ENCODE measurements at places on chromosomes 3 and 15.

DNA sequence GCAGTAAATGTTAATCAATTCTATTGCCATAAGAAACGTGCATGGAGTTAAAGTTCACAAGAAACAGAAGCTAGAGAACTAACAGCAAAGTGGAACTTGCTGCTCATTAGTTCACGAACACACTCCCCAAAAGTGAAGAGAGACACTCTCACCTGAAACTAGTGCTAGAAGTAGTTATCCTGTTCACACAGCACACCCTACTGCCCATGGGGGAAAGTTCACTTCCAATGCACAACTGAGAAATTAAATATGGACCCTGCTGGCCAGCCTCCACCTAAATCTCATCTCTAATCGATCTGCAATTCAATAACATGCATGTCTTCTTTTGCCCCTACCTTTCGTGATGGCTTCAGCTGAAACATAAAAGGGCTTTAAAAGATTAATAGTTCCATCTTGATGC lies 39.4 kb upstream of the FRMD4B start:
- DNase-seq = no peak

GRCh38 chr3:23055733-23056376 lies 147.3 kb upstream of the UBE2E2 start:
- DNase-seq = no peak

DNA sequence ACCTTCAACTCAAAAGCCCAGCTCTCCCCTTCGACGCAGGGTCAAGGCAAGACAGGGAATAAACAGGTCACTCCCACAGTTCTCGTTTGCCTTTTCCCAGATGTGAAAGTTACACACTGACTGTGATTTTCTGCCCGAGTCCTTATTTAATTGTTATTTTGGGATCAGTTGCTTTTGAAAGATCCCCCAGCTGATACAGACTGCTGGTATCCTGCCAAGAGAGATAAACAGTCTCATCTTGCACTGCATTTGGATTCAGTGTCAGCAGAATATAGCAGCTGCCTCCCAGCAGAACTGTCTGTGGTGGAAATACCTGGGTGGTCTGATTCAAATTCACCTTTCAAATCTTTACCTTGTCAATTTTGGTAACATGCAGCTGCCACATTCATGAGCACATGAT lies 56.0 kb upstream of the FAM3D start:
- DNase-seq = no peak

- DNase-seq = no peak
These were observed 20.2 kb upstream of the CORO2B start for GRCh38 chr15:68558318-68559305.

- no peak for DNase-seq
These were observed 10.6 kb upstream of the CACNA1D start for GRCh38 chr3:53483821-53484220.

DNA sequence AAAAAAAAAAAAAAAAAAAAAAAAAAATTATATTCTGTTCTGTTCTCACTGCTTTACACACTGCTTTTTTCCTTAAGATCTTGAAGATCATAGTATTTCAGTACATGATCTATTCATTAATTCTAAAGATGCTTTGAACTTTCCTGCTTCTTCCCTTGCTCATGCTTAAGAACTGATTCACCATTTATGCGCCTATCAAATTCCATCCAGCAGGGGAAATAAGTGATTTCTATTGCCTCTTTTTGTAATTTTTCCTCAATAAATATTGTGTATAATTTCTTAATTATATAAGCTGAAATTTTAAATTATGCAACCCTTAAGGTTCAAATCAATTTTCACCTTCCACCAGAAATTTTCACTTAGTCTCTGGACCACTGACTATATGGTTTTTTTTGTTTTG lies 10.6 kb downstream of the DENND6A start:
- no peak for DNase-seq

DNA sequence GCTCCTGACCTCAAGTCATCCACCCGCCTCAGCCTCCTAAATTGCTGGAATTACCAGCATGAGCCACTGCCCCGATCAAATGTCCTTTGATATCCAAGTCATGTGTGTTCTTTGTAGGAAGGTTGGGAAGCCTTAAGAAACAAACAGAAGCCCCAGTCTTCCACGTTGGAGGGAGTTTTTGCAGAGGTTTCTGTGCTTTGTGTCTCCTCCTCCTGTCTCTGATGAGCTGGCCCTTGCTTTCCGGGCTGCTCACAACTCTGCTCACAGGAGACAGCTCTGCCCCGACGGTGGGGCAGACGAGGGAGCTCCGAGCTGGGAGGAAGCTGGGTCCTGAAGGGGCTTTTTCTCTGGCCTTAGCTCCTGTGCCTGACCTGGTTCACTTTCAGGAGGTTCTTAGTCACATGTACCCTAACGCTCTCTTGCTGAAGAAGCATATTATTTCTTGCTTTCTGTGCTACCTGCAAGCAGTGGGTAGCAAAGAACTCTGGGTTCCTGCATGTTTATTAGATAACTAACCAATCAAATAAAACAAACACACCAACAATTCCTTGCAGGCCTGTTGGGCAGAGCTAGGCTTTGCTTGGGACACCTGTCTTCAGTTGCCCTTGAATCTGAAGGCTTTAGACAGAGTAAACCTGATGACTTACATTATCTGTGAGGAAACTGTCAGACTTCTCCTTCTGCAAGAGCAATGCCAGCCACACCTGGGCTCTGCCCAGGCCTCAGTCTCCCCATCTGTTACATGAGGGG lies 52.6 kb upstream of the SMAD6 start:
- DNase-seq = no peak

DNA sequence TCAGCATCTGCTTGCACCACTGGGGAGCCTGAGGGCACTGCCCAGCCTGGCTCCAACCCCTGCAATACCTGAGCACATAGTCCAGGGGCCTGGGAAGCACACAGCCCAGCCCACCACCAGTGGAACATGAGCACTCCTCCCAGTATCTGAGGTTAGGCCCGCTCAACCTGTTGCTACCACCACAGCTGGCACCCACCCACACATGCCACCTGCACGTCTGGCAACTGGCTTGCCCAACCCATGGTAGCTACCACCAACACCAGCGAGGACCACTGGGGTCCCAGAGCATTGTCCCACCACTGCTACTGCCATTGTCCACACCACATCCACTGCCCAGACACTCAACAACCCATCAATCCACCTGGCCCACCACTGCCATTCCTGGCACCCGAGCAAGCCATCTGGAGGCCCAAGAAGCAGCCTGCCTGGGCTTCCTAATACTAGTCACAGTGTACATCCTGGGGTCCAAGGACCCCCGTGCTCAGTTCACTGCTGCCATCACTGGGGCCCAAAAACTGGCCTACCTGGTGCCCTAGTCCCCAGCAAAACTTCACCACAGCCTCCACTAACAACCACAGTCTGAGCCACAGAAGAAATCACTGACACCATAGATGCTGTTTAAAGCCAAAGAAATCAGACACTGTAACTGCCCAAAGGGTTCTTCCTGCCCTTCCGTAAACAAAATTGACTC lies 62.1 kb upstream of the TBC1D23 start:
- DNase-seq = no peak

DNA sequence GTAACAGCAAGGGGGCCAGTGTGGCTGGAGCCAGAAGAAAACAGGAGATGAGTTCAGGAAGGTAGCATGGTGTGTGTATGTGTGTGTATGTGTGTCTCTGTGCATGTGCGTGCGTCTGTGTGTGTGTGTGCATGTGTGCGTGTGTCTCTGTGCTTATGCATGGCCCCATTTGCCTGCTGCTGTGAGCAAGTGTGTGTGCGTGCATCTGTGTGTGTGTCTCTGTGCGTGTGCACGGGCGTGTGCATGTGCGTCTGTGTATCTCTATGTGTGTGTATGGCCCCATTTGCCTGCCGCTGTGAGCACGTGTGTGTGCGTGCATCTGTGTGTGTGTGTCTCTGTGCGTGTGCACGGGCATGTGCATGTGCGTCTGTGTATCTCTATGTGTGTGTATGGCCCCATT lies 7.1 kb upstream of the EEFSEC start:
- no peak for DNase-seq

- no peak for DNase-seq
These were observed 156.7 kb downstream of the DIPK2A start for GRCh38 chr3:144128108-144128892.

DNA sequence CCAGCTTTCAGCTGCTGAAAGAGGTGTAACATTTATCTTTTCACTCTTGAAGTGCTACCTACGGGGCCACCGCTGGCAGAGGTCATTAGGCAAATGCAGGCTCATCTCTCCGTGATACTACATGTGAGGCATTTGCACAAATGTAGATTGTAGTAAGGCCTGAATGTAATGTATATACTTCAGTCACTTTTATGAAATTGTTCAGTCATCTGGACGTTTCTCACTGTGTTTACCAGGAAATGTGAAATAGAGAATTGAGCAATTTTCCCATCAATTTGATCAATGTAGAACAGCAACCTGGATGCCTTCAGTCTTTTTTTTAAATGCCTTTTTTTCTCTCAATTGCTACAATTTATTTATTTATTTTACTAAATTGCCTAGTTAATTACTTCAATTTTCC lies 368.3 kb upstream of the AZI2 start:
- DNase-seq = no peak

DNA sequence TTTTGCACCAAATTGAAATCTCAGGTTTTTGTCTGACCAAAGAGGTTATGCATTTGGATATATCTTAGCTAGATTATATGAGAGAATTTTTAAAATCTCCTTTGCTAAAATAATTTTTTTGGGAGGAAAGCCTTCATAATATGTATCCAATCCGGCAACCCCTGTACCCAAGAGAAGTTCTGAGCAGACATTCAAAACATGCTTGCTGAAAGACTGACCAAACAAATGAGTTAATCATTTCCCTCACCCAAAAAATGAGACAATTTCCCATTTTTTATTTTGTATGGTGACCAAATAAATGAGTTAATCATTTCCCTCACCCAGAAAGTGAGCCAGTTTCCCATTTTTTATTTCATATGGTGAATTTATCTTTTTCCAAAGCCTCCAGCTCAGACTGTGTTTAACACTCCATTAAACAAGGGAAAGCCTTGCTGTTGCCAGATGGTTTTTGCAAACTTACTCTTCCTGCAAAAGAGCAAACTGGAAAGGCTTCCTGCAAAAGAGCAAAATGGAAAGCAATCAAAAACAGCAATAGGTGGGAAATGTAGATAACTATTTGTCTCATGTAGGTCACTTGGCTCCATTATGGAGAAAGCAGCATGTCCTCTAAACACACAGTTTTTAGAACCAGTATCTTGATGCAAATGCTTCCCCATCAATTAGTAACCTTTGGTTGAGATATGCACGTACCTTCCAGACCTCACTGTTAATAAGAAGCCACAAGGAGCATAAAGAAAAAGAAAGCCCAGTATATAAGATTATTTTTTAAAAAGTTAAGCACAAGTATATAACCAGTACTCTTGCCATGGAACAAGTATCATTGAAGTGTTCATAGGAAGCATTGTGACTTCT lies 78.4 kb upstream of the OSTN start:
- no peak for DNase-seq

DNA sequence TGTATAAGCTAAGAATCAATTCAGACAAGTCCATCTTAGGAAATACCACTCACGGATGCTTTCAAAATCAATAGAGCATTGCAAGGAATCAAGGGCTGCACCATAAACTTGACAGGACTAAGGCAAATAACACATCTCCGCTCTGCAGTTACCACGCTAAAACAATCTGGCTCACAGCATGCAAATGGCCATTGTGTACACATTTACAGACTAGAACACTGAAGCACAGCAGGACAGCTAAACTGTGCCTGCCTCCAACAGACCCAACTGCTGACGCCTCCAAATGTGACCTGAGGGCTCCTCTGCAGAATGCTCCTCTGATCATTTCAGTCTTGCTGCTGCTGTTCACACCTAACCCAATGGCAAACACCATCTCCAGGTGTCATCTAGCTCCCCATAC lies 104.3 kb downstream of the MEX3B start:
- DNase-seq = no peak

GRCh38 chr15:67505675-67506572 lies 15.0 kb upstream of the C15orf61 start:
- no peak for DNase-seq

- DNase-seq = no peak
These were observed 13.6 kb upstream of the RBMS3 start for GRCh38 chr3:29267226-29267625.

DNA sequence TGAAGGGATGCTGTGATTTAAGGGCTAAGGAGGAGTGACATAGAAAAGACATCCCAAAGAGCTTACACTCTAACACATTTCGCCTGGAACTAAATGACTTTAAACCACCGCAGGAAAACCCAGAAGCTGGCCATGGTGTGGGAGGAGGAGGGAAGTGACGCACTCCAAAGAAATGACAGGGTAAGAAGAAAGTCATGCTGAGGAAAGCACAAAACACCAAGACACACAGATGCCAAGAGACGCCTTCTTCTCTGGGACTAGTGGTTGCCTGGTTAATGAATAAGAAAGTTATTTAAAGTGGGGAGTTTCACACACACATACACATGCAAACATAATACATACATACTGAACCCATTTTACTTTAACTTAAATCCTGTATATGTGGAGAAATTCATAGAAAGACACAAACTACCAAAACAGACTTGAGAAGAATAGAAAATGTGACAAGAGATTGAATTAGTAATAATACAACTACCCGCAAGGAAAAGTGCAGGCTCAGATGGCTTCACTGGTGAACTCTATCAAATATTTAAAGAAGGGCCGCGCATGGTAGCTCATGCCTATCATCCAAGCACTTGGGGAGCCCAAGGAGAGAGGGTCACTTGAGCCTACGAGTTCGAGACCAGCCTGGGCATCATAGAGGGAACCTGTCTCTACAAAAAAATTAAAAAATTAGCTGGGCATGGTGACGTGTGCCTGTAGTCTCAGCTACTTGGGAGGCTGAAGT lies 125.5 kb downstream of the NSMCE3 start:
- no peak for DNase-seq

- no peak for DNase-seq
These were observed 225.9 kb upstream of the GAP43 start for GRCh38 chr3:115397433-115397832.

DNA sequence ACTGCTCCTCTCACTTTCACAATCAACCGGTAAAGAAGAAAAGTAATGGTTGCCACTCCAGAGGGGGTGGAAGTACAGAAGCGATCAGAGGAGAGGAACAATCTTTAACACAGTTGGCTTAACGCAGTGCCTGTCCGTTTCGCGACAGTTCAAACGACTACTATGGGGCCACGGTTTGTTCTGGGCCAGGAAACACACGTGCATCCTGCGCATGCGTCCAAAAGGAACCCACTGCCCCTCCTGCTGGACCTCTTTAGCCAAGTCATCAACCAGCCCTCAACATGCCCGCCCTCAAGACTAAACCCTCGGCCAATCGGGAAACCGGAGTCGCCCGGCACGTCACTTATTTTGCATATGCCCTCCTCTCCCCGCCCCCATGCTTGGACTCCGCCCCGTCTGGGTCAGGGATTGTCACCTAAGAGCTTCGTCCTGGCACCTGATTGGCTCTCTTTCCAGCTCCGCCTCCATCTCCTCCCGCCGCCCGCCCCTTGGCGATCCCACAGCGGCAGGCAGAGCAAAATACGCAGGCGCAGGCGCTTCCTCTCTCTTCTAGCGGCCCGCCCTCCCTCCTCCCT lies 345 bp upstream of the CDV3 start:
- peak; percentile 100 for DNase-seq

- DNase-seq = no peak
These were observed 86.3 kb upstream of the TCF12 start for GRCh38 chr15:56832125-56832524.

- no peak for DNase-seq
These were observed 33.6 kb downstream of the PLSCR4 start for GRCh38 chr3:146217324-146217723.

GRCh38 chr3:58988041-58988440 lies 61.8 kb downstream of the CFAP20DC start:
- no peak for DNase-seq

GRCh38 chr15:28919201-28919635 lies 33.4 kb downstream of the APBA2 start:
- DNase-seq = peak; percentile 30

GRCh38 chr3:106425916-106426315 lies 557.1 kb upstream of the CBLB start:
- DNase-seq = no peak

GRCh38 chr15:59516655-59517461 lies 78.9 kb downstream of the FAM81A start:
- no peak for DNase-seq

All from stimulated activated CD4-positive, alpha-beta T cell treated with anti-CD3 and anti-CD28 coated beads, Interleukin-15, amount 100 ng/mL, for 48 hours (primary cell).